ENCODE measurements at places on chromosomes 2 and 18.

GRCh38 chr2:224400886-224401632, 848 bp downstream of the FAM124B start:
- DNase-seq = no peak

GRCh38 chr2:174044556-174044955, 79.4 kb upstream of the SP3 start:
- DNase-seq = no peak

DNA sequence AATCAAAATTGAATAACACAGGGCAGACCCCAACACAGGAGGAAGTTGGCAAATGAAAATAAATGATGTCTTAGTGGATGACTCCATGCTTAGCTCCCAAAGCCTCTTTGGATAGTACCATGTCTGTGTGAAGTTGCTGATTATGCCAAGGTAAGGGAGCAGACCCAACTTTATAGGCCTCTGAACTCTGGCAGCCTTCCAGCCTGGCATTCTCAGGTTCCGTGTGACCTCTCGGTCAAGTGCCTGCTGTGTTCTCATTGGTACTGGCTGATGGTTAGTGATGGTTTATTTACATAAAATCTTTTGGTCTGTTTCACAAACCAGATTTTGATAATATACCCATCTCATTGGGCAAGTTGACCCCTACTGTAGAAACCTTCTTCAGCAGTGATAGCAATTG, 112.2 kb upstream of the TTC39C start:
- no peak for DNase-seq

GRCh38 chr2:165795011-165795410, 964 bp upstream of the GALNT3 start:
- DNase-seq = no peak

All from HCEC 1CT (cell line).